Bronchial smooth muscle cell (primary cell): ENCODE measurements at places on chromosomes 1 and 21. TPM values are rescaled to one million over a fixed set of nuclear protein-coding genes. Genes with fewer than 3 reads are reported as not detected.

Gene TLCD4
- under 0.01 and 0.16 TPM in 2 replicates for total RNA-seq

Gene FAM3B
- total RNA-seq: not detected in 2 replicates

Gene LEFTY1
- total RNA-seq: 0.16 TPM in 1 of 2 replicates, not detected in the other

Gene JMJD4
- total RNA-seq: 20.8 and 31.3 TPM in 2 replicates

Gene PRELP
- total RNA-seq: under 0.01 and 1.1 TPM in 2 replicates

Gene AMIGO1
- 1.3 and 1.9 TPM in 2 replicates for total RNA-seq
